NCI-H2081 (cell line): ENCODE measurements at places on chromosomes 2 and 18.

GRCh38 chr2:23384551-23385343, at the start of gene KLHL29:
Gene KLHL29, plus strand, starts transcription at chr2:23385179. Its CDS starts 177,018 bp downstream, at chr2:23562197.
- peak; percentile 82 for DNase-seq

GRCh38 chr2:241001413-241002274, 3.2 kb downstream of the SNED1 start:
- DNase-seq: no peak

GRCh38 chr18:519019-519879, 18.7 kb upstream of the COLEC12 start:
- DNase-seq: no peak

- no peak for DNase-seq
These were observed 60.5 kb downstream of the INSIG2 start for GRCh38 chr2:118148809-118149208.

GRCh38 chr2:12831016-12831415, 114.3 kb downstream of the TRIB2 start:
- no peak for DNase-seq

GRCh38 chr18:6405237-6406074, 9.3 kb downstream of the L3MBTL4 start:
- DNase-seq: peak; percentile 86

DNA sequence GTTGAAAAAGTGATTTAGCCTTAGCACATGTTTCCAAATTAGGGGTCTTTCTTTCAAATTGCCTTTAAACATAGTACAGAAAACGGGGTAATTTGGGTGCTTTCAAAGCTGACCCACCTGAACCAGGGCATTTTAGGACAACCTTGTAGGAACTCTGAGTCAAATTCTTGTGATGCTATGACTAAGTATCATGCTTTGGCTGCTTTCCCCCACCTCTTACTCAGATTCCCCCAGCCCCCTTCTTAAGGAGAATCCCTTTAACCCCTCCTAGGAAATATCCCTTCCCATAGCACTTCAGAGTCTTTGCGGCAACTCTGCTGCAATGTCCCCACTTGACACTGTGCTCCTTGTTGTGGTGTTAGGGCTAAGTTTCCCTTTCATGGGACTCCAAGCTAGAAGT, 18.6 kb upstream of the KLF7 start:
- DNase-seq: no peak

- no peak for DNase-seq
These were observed 195.6 kb upstream of the MC4R start for GRCh38 chr18:60568220-60568619.

GRCh38 chr2:30769891-30770462, 37.3 kb downstream of the CAPN13 start:
- no peak for DNase-seq

DNA sequence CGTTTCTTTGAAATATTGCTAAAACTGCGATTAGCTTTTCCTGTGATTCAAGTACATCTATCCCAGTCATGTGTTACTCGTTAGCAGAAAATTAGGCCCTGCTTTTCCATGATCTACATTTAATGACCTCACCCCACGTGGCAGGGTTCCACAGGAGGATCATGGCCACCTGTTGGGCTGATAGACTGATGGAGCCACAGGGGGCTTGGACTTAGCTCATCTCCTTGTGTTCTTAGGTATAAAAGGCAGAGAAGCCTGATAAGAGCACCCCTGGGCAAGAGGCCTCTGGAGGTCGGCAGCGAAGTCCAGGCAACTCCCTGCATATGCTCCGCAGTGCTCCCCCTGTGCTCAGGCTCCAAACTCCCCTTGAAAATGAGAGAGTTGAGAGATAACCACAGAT, 12.9 kb downstream of the FZD7 start:
- no peak for DNase-seq
